ENCODE measurements at places on chromosomes 3 and 15.

GRCh38 chr15:66908744-66909095, 156.7 kb upstream of the SMAD3 start:
- DNase-seq: no peak

DNA sequence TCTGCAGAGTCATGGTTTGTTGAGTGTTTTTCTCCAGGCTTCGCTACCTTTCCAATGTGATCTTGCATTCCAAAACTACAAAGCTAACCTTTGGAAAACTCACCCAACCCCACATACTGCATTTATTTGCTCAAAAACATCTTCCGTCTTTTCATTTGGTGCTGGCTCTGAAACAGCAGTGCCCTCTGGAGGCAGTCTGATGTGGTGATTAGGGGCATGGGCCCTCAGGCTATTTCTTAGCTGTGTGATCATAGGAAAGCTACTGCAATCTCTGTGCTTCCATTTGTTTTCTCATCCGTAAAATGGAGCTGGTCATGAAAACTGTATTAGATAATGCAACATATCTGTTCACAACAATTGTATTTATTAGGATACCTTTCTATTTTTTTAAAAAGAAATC, 47.0 kb downstream of the MTHFS start:
- DNase-seq: no peak

- DNase-seq: no peak
These were observed 58.0 kb upstream of the PPARG start for GRCh38 chr3:12230877-12231276.

DNA sequence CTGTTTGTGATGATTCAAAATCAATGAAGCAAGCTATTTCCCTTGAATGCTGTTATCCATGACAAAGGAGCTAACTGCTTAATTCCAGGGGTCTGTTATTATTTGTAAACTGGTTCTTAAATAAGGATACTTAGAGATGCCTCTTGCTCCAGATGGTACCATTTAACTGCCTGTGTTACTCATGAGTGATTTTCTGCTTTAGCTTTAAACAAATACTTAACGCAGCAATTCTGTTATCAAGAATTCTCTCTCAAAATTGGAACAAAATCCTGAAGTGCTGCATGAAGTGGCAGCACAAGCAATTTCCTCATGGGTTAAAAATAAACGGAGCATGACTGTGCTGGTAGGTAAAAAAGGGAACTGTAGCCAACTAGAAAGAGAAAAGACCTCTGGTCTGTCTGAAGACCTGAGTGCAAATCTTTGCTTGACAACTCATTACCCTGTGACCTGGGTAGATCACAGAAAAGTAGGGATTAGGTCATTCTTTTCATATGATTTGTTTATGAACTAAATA, 62.5 kb upstream of the GBE1 start:
- no peak for DNase-seq

DNA sequence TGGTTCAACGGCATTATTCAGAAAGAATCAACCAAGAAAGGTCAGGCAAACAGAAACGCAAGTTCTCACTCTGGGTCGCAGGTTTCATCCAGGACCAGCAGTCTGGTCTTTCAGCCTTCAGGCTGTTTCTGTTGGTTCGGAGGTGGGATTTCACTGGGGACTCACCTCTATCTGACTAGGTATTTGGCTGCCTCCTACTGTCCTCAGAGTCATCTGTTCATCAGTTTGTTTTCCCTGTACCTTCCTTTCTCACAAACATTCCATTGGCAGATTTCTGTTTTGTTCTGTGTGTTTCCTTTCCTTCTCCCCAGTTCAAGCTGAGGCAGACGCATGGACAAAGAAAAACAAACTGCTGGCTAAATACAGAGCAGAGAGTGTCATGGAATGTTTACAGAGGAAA, 1046.6 kb upstream of the CFAP20DC start:
- DNase-seq: no peak

- no peak for DNase-seq
These were observed 51.4 kb downstream of the ASTE1 start for GRCh38 chr3:130975251-130975650.

DNA sequence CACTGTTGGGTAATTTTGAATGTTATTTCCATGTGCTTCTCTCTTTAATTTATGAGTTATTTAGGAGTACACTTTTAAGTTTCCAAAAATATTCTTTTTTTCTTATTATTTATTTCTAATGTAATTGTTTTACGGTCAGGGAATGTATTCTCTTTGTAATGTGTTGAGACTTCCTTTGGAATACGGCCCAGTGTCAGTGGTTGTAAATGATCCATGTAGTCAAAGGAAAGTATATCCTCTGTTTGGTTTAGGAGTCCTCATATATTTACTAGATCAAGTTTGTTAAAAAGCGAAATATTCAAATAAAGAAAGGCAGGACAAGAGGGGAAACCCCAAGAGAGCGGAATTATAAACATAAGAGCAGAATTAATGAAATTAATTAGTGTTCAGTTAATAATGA, 49.0 kb upstream of the ADGRG7 start:
- DNase-seq: no peak

- no peak for DNase-seq
These were observed 62.3 kb upstream of the ASB14 start for GRCh38 chr3:57354768-57355167.

- DNase-seq: no peak
These were observed 9.5 kb downstream of the ANAPC13 start for GRCh38 chr3:134476306-134476705.

DNA sequence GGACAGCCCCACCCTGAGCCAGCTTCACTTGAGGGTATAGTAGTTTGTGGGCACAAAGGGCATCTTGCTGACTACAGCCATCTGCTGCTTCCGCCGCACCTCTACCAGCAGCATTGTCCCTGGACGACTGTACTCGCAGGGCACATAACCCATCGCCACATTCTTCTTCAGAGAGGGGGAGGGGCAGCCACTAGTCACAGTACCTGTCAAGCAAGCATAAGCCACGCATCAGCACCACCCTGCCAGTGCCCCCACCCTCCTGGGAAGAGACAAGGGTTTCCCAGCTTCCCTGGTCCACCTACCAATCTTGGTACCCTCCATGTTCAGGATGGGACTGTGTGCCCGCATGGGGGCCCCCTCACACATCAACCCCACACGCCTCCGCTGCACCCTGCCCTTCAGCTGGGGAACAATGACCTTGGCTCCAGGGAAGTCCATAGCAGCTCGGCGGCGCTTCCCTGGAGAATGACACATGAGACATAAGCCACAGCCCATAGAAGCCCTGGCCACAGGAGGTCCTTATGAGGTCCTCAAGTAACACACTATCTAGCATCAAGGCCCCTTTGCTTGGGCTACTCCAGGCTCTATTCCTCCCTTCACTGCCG, 4.7 kb downstream of the AMT start:
- DNase-seq: no peak

- DNase-seq: no peak
These were observed 405.9 kb downstream of the SOX2 start for GRCh38 chr3:182117583-182117982.

GRCh38 chr3:179956416-179956830, 80.3 kb downstream of the PEX5L start:
- no peak for DNase-seq

- DNase-seq: no peak
These were observed 1.6 kb downstream of the C3orf38 start for GRCh38 chr3:88151358-88151757.

DNA sequence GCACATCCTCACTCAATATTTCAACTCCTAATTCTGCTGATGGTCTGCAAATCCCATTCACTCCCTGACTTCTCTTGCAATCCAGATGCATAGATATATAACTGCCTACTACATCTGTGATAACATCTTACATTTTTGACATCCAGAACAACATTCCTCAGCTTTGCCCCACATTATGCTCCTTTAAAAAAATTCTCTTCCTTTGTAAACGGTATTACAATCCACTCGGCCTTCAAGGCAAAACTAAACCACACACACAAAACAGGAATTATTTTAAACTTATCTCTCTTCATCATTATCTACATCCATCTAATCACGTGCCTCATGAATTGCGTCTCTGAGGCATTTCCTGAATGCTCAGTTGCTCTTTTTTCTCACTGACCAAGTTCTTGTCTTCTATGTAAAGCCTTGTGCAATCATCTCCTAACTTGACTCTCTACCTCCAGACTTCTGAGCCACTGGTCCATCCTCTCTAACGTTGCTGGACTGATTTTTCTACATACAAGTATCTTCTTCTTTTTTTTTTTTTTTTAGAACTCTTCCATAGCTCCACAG, 117.0 kb downstream of the SATB1 start:
- no peak for DNase-seq

GRCh38 chr3:122305818-122306621, 19.0 kb upstream of the CSTA start:
- DNase-seq: no peak

DNA sequence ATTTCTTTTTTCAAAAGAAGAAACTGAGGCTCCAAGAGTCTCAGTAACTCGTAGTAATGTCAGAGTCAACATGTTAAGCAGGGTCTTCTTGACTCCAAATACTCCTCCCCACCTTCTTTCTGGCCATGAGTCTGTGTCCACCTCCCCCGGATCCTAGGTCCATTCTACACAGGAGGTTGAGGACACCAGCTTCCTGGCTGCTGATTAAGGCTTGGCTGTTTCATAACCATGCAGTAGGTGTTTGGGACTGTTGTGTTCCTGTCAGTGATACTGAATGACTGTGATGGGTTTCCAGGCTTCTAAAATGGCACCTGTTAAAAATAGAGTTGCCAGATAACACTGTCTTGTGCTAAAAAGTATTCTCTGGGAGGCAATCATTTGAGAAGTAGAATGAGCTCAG, 130.8 kb upstream of the IL12A start:
- DNase-seq: no peak
